H7 (cell line): ENCODE measurements at places on chromosomes 4 and X. TPM values are rescaled to one million over a fixed set of nuclear protein-coding genes. Genes with fewer than 3 reads are reported as not detected.

Gene CLDN24
- total RNA-seq, result not detected in 2 replicates

Gene SOX3
- 3.9 and 6.8 TPM in 2 replicates for total RNA-seq

Gene ZFYVE28
- 2.1 and 5.7 TPM in 2 replicates for total RNA-seq

Gene CD40LG
- total RNA-seq, result not detected in 2 replicates

Gene MAGEA6
- total RNA-seq, result not detected in 2 replicates

Gene OTC
- not detected in 2 replicates for total RNA-seq

Gene PDGFC
- 5.1 and 6.5 TPM in 2 replicates for total RNA-seq

Gene MAGEB1
- 0.30 and 0.45 TPM in 2 replicates for total RNA-seq

Gene FHDC1
- total RNA-seq, result 4.6 and 4.9 TPM in 2 replicates

Gene IL9R
- 0.17 and 0.78 TPM in 2 replicates for total RNA-seq

Gene ADAMTS3
- 4.7 and 5.5 TPM in 2 replicates for total RNA-seq

Gene NKX6-1
- not detected in 2 replicates for total RNA-seq

Gene VCX2
- total RNA-seq, result not detected in 2 replicates

Gene CCDC120
- 4.7 and 5.8 TPM in 2 replicates for total RNA-seq

Gene S100P
- not detected in 2 replicates for total RNA-seq

Gene DCLK2
- total RNA-seq, result 0.31 and 0.74 TPM in 2 replicates

Gene GPRASP1
- total RNA-seq, result 1.3 and 2.1 TPM in 2 replicates

Gene PAK3
- total RNA-seq, result 1.8 and 2.0 TPM in 2 replicates

Gene DMRTC1
- total RNA-seq, result not detected in 2 replicates

Gene NDUFB11
- 106 and 108 TPM in 2 replicates for total RNA-seq

Gene SAGE1
- 0.03 and 0.33 TPM in 2 replicates for total RNA-seq

Gene DCAF4L1
- 0.14 and 0.37 TPM in 2 replicates for total RNA-seq

Gene HTRA3
- total RNA-seq, result 3.8 and 4.6 TPM in 2 replicates

Gene BEX1
- total RNA-seq, result 56.5 and 81.4 TPM in 2 replicates

Gene TRPC5OS
- 0.21 TPM in 1 of 2 replicates, not detected in the other for total RNA-seq

Gene TMLHE
- 11.1 and 11.5 TPM in 2 replicates for total RNA-seq

Gene SOWAHB
- 0.10 and 0.41 TPM in 2 replicates for total RNA-seq

Gene TAF7L
- total RNA-seq, result 0.11 TPM in 1 of 2 replicates, not detected in the other

Gene AFF2
- 14.6 TPM in 2 replicates for total RNA-seq

Gene SPATA18
- 0.10 and 0.26 TPM in 2 replicates for total RNA-seq

Gene COL4A6
- total RNA-seq, result 23.7 and 26.8 TPM in 2 replicates

Gene MAGEC3
- not detected in 2 replicates for total RNA-seq

Gene GPC3
- 73.2 and 81.0 TPM in 2 replicates for total RNA-seq

Gene KIT
- total RNA-seq, result 7.6 and 9.6 TPM in 2 replicates

Gene AREG
- total RNA-seq, result not detected in 2 replicates

Gene SCD5
- total RNA-seq, result 2.3 and 4.8 TPM in 2 replicates

Gene MTCP1
- 5.9 and 9.3 TPM in 2 replicates for total RNA-seq

Gene SEC24B
- total RNA-seq, result 21.4 and 21.7 TPM in 2 replicates

Gene STARD8
- total RNA-seq, result 9.5 and 16.1 TPM in 2 replicates

Gene PWWP3B
- total RNA-seq, result 0.52 and 1.5 TPM in 2 replicates

Gene NXF3
- total RNA-seq, result 1.1 TPM in 1 of 2 replicates, not detected in the other
